ENCODE measurements at places on chromosomes 13 and 19.

- DNase-seq = no peak
These were observed 49.9 kb downstream of the EDNRB start for GRCh38 chr13:77868717-77869116.

GRCh38 chr13:77544758-77545338 is 9.3 kb downstream of the SCEL start:
- DNase-seq = no peak

- peak; percentile 90 for DNase-seq
These were observed at the start of gene CLN5 for GRCh38 chr13:76991796-76992547. TSS of gene CLN5 (plus strand) at chr13:76992081. CDS start at chr13:76992099, 18 bp downstream.

GRCh38 chr13:73401769-73402168 is 343.0 kb downstream of the KLF5 start:
- no peak for DNase-seq

- no peak for DNase-seq
These were observed 778.8 kb upstream of the SLITRK5 start for GRCh38 chr13:86892330-86892729.

GRCh38 chr13:110523838-110524540 is 37.5 kb downstream of the RAB20 start:
- DNase-seq = no peak

- DNase-seq = peak; percentile 86
These were observed 15.1 kb downstream of the CCDC124 start for GRCh38 chr19:17947815-17948513.

DNA sequence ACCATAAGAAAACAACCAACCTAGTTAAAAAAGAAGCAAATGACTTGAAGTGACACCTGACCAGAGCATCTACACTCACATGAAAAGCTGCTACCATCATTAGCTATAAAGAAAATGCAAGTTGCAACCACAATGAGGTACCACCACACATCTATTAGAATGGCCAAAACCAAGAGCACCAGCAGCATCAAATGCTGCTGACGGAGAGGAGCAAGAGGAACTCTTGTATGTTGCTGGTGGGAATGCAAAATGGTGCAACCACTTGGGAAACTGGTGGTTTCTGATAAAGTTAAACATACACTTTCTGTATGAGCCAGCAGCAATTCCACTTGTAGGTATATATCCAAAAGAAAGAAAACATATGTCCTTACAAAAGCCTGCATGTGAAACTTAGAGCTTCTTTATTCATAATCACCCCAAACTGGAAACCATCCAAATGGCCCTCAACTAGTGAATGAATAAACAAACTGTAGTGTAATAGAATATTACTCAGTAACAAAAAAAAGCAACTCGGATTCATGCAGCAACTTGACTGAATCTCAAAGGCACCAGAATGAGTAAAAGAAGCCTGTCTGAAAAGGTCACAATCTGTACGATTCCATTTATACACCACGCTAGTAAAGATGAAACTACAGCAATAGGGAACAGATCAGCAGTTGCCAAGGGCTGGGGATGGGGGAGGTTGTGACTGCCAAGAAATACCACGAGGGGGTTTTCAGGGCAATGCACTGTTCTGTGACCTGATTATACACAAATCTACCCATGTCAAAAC is 60.9 kb upstream of the RANBP3 start:
- no peak for DNase-seq

- no peak for DNase-seq
These were observed 275.0 kb upstream of the DACH1 start for GRCh38 chr13:72141855-72142519.

GRCh38 chr13:91668866-91669495 is 270.6 kb downstream of the GPC5 start:
- no peak for DNase-seq

GRCh38 chr19:927351-927779 is 1.5 kb downstream of the ARID3A start:
- DNase-seq = no peak

DNA sequence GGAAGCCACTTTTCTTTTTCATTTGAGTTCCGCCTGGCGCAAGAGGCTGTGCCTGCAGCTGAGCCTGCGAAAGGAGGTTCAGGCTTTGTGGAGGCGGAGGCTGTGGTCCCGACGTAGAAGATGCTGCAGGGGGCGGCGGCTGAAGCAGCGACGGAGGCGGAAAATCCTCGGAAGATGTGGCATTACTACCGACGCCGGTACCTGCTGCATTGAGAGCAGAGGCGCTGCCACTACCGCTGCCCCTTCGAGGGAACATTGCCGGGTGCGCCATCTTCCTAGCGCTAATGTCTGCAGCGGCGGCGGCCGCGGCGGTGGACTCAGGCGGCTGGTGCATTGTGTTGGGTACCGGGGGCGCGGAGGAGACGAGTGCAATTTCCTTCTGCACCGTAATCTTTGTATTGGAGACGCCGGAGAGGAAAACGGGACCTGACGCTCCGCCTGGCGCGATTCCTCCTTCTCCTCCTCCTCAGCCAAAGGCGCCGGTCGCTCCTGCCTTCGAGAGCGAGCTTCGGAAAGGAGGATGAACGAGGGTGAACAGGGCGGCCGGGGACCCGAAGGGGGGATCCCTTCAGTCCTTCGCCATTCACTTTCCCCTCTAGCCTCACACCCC is at the start of gene TSC22D1:
Gene TSC22D1 (minus strand): TSS at position 590 of the 610 bp plus-strand sequence. CDS start 256 bp downstream, at position 334.
- peak; percentile 26 for DNase-seq

- DNase-seq = no peak
These were observed 96.8 kb downstream of the RGCC start for GRCh38 chr13:41554180-41554579.

DNA sequence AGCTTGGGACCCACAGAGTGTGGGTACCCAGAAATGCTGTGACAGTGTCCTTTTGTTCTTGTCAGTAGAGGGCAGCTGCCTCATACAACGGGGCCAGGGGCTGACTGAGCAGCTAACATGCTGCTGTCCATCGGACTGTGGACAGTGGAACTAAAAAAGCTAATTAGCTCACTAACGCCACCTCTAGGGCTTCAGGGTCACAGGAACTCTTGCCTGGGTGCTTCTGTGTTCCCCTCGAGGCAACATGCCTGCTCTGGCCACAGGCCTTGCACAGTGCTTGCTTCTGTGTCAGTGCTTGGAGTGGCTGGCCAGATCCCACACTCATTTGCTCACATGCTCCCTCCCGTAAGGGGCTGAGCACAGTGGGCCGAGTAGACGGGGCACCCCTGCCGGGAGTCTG is 377.0 kb downstream of the OLFM4 start:
- no peak for DNase-seq

- no peak for DNase-seq
These were observed 1.4 kb downstream of the DCUN1D2 start for GRCh38 chr13:113489171-113489548.

- no peak for DNase-seq
These were observed 945 bp upstream of the CPAMD8 start for GRCh38 chr19:17027535-17027975.

All from activated CD4-positive, CD25-positive, alpha-beta regulatory T cell treated with anti-CD3 and anti-CD28 coated beads, Interleukin-2, amount 50 U/mL, for 16 hours (primary cell).